ENCODE measurements at places on chromosomes 6 and 20. TPM values are rescaled to one million over a fixed set of nuclear protein-coding genes. Genes with fewer than 3 reads are reported as not detected.

The TGM3 gene
- not detected for total RNA-seq

The MUC22 gene
- total RNA-seq: not detected

GRCh38 chr6:6546318-6547109 lies 42.0 kb upstream of the LY86 start:
- DNase-seq: no peak
- H3K27me3 ChIP-seq: peaks cover 9% of the 10 kb centered on the region
- H3K27ac ChIP-seq: no peak overlapping the region
- peak overlapping the region; percentile 6 for H3K4me3 ChIP-seq
- no peaks in the 10 kb centered on the region for H3K36me3 ChIP-seq

DNA sequence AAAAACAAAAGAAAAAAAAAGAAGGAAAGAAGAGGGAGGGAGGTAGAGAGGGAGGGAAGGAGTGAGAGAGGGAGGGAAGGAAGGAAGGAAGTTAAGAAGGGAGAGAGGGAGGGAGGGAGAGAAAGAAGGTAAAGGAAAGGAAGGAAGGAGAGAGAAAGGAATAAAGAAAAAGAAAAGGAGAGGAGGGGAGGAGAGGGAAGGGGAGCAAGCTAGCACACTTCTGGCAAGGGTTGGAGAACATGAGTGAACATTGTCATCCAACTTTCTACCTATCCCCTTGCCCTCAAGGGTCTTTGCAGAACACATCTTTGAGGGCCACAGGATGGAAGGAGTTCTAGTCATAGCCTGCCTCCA lies 34.1 kb upstream of the IL17A start:
- no peak overlapping the region for H3K4me3 ChIP-seq
- no peaks in the 10 kb centered on the region for H3K36me3 ChIP-seq
- no peak overlapping the region for H3K27ac ChIP-seq

The B3GAT2 gene
- total RNA-seq: 0.05 TPM

The MANEA gene
- 20.1 TPM for total RNA-seq

DNA sequence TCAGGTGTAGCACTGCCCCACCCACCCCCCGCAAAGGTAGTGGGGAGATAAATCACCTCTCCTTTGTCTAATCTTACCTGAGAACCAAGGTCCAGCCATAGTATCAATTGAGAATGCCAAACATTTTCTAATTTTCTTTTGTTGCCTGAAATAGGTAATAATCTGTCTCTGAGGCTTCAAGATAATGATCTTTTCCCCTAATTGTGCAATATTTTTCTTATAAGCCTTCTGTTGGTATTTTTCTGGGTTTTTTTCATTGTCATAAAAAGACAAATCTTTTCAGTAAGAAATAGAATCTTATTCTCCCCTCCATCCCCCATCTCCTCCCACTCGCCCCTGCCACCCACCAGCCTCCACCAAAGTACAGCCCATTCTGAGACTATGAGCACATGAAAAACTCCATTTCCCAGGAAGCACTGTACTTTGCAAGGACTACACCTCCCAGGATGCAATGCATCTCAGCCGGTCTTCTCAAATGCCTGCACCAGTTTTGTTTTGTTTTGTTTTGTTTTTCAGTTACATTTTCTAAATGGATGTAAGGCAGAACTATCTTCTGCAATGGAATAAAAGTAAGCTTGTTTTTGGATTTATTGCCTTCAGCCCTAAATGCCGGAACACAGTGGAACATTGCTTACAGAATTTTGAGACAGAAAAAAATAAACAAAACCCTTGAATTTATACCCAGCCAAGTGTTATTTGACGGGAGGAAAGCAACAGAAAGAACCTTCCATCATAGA lies 268.0 kb downstream of the TFAP2A start:
- peak overlapping the region; percentile 81 for H3K27ac ChIP-seq
- no peaks in the 10 kb centered on the region for H3K4me1 ChIP-seq
- H3K27me3 ChIP-seq: no peaks in the 10 kb centered on the region
- no peaks in the 10 kb centered on the region for H3K36me3 ChIP-seq

- H3K27me3 ChIP-seq: no peaks in the 10 kb centered on the region
- H3K36me3 ChIP-seq: no peaks in the 10 kb centered on the region
- DNase-seq: no peak
- H3K4me3 ChIP-seq: no peak within 1 kb of the TSS
- H3K4me1 ChIP-seq: no peaks in the 10 kb centered on the region
Observed at GRCh38 chr20:58228484-58229197, at the start of gene ANKRD60. TSS of gene ANKRD60 (minus strand) at chr20:58228653. CDS start at chr20:58228653, 0 bp downstream.

GRCh38 chr20:23362392-23363256 lies 642 bp downstream of the GZF1 start:
- H3K27ac ChIP-seq: peak overlapping the region; percentile 83
- DNase-seq: no peak
- H3K4me3 ChIP-seq: peak overlapping the region; percentile 91
- peaks cover 37% of the 10 kb centered on the region for H3K4me1 ChIP-seq
- no peaks in the 10 kb centered on the region for H3K27me3 ChIP-seq
- H3K36me3 ChIP-seq: peaks cover 2% of the 10 kb centered on the region

DNA sequence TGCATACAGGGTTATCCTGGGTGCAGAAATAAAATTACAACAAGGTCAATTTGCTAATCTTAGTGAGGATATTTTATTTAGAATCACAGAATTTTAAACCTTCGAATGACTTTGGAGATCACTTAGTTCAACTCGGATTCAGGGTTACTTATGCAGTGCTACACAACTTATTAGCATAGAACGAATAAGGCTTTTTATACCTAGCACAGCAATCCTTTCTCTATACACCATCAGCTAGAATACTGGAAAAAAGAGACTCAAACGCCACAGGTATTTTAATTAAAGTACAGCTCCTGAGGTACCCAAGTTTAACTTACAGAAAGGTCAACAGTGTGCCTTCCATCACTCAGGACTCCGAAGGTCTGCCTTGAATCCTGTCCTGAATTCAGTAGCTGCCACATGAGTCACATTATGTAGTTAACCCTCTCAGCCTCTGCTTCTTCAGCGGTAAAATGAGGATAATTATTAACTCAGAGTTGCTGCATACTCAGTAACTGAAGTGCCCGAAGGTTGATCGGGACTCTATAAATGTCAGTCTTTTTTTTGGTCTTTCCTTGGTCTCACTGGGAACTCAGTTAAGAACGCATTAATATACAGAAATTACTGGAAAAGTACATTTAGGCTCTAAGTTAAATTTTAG lies 6.0 kb upstream of the QKI start:
- peaks cover 30% of the 10 kb centered on the region for H3K4me1 ChIP-seq
- H3K27ac ChIP-seq: no peak overlapping the region
- no peak overlapping the region for H3K4me3 ChIP-seq
- H3K36me3 ChIP-seq: no peaks in the 10 kb centered on the region

GRCh38 chr6:152173957-152174356 lies 366.5 kb downstream of the ESR1 start:
- H3K4me1 ChIP-seq: no peaks in the 10 kb centered on the region
- H3K4me3 ChIP-seq: no peak overlapping the region
- H3K36me3 ChIP-seq: no peaks in the 10 kb centered on the region
- no peak for DNase-seq
- H3K27me3 ChIP-seq: no peaks in the 10 kb centered on the region

DNA sequence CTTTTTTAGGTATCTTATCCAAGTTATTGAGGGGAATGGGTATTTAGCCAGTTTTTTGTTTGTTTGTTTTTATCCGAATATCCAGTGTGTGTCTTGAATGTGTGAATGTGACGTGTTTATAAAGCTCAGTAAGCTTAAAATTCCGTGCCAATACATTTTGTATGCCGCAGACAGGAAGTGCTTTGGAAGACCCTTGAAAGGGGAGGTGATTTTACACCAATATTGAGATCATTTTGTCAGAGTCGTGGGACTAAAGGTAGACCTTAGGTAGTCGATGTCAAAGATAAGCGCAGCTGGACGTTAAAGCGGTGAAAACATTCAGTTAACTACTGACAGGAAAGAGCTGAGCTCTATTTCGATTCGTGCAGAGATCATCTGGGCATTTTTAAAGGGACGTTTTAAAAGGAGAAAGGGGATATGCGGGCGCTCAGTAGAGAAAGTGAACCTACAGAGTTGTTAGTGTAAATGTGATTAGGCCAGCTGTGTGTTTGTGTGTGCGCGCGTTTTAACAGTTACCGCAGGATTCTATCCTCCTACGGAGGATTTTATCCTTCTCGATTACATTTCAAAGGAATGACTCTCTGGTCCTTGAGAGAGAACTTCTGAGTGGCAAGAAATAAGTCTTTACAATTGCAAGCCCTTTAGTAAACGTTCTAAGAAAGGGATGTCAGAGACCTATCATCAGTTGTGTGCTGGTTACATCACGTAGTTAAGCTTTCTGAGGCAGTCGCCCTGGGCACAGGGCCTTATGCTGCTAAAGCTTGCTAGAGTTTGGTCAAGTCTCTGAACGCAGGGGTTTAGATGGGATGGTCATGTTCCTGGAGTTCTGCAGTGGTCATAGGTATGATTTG lies 625 bp upstream of the ECHDC1 start:
- no peak for DNase-seq
- peak overlapping the region; percentile 99 for H3K27ac ChIP-seq
- H3K4me3 ChIP-seq: peak overlapping the region; percentile 60
- no peaks in the 10 kb centered on the region for H3K27me3 ChIP-seq

The HLA-DOB gene
- 0.39 TPM for total RNA-seq

DNA sequence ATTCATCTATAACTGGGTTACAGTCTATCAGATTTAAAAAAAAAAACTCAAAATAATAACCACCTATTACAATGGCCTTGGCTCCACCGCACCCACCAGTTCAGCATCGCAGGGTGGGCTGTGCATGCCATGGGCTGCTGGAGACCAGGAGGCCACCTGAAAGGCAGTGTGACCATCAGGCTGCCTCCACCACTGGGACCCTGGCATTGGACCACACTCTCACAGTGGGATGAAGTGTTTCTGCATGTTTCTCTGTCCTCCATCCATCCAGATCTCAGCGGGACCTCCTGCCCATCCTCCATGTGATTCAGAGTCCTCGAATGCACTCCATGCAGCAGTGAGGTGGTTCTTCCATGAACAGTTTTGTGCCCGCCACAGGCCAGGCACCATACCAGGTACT lies 206.1 kb upstream of the CST7 start:
- H3K4me3 ChIP-seq: no peak overlapping the region
- H3K4me1 ChIP-seq: no peaks in the 10 kb centered on the region
- DNase-seq: no peak

- no peaks in the 10 kb centered on the region for H3K36me3 ChIP-seq
- no peaks in the 10 kb centered on the region for H3K4me1 ChIP-seq
- H3K27ac ChIP-seq: no peak overlapping the region
- H3K4me3 ChIP-seq: no peak overlapping the region
- no peaks in the 10 kb centered on the region for H3K27me3 ChIP-seq
Observed at GRCh38 chr6:133707456-133707855, 181.5 kb upstream of the TCF21 start.

- no peak overlapping the region for H3K27ac ChIP-seq
- H3K4me1 ChIP-seq: no peaks in the 10 kb centered on the region
- no peaks in the 10 kb centered on the region for H3K27me3 ChIP-seq
- no peaks in the 10 kb centered on the region for H3K36me3 ChIP-seq
- DNase-seq: no peak
Observed at GRCh38 chr6:79702691-79703090, 71.6 kb downstream of the SH3BGRL2 start.

The BPIFB2 gene
- not detected for total RNA-seq

The RCAN2 gene
- 0.05 TPM for total RNA-seq

- no peak for DNase-seq
- H3K27me3 ChIP-seq: no peaks in the 10 kb centered on the region
- H3K27ac ChIP-seq: no peak overlapping the region
- no peaks in the 10 kb centered on the region for H3K4me1 ChIP-seq
- H3K4me3 ChIP-seq: no peak overlapping the region
- no peaks in the 10 kb centered on the region for H3K36me3 ChIP-seq
Observed at GRCh38 chr6:107620732-107621131, 130.8 kb downstream of the SOBP start.

DNA sequence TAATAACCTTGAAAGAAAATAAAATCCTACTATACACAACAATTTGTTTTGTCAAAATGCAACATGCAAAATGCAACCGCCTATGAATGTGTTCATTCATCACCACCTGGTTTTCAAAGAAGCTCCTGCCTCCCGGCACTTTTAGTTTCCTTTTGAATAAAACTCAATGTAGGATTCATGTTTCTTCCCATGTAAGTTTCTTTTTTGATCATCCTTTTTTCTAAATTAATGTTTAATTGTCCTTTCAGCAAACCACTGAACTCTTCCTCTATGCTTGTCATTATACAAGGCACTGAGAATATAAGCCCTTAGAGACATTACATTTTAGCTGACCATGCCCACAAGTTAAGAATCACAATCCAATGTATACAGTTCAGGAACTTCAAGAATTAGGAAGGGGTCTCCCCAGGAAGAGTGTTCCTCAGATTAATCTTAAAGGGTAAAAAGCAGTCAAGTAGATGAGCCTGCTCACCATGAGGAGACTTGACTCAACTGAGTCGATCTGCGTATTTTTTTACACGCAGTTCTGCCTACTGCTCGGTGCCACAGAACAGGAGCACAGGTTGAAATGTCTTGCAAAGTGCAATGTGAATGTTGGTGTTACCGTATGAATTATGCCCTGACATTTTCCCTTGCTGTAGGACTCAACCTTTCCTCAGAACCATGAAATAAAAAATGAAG lies 7.2 kb upstream of the THEMIS start:
- no peaks in the 10 kb centered on the region for H3K27me3 ChIP-seq
- H3K4me3 ChIP-seq: no peak overlapping the region
- no peak for DNase-seq
- H3K36me3 ChIP-seq: no peaks in the 10 kb centered on the region

- no peak overlapping the region for H3K27ac ChIP-seq
- peaks cover 15% of the 10 kb centered on the region for H3K4me1 ChIP-seq
- no peak overlapping the region for H3K4me3 ChIP-seq
- H3K27me3 ChIP-seq: no peaks in the 10 kb centered on the region
- DNase-seq: no peak
- no peaks in the 10 kb centered on the region for H3K36me3 ChIP-seq
Observed at GRCh38 chr6:156890627-156891314, 113.6 kb downstream of the ARID1B start.

DNA sequence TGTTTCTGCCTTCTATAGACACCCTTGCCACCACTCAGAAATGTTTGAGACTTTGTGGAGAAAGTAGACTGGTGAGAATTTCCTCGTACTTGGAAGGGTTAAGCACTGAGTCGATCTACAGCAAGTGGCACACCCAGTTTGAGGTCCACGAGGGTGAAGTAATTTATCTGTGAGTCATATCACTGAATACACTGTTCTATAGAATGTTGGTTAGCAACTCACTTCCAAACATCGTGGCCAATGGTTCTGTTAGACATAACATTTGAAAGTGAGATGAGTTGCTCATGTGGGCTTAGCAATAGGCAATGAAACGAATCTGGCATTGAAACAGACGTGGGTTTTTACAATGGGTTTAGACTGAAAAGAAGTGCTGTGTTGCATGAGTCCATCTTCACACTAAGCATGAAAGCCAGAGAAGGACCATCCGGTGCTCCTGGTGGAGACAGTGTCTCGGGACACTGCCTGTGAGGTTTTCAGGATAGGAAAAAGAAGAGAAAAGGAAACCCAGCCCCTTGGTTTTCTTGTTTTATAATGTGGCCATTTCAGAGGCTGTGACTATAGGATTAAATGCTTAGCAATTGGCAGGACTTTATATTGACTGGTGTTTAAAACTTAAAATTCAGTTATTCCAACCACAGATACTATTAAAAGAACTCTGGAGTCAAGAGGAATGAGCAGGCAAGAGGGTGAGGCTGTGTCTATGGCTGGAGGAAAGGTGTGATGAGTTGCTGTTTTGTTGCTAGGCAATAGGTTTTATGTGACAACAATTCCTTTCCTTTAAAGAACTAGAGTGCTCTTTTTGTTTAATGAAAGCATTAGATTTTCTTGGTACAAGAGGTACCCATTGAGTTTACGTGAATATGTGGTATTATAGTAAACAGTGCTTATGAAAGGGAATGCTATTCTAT lies 31.0 kb upstream of the EZR start:
- peaks cover 45% of the 10 kb centered on the region for H3K4me1 ChIP-seq
- H3K27ac ChIP-seq: peak overlapping the region; percentile 85
- no peaks in the 10 kb centered on the region for H3K27me3 ChIP-seq
- H3K4me3 ChIP-seq: peak overlapping the region; percentile 36

- H3K4me1 ChIP-seq: no peaks in the 10 kb centered on the region
- no peak overlapping the region for H3K4me3 ChIP-seq
- no peaks in the 10 kb centered on the region for H3K36me3 ChIP-seq
- no peak for DNase-seq
- H3K27me3 ChIP-seq: no peaks in the 10 kb centered on the region
Observed at GRCh38 chr20:63032026-63032800, 25.4 kb upstream of the BHLHE23 start.
